ENCODE measurements at places on chromosomes 13 and 19.

DNA sequence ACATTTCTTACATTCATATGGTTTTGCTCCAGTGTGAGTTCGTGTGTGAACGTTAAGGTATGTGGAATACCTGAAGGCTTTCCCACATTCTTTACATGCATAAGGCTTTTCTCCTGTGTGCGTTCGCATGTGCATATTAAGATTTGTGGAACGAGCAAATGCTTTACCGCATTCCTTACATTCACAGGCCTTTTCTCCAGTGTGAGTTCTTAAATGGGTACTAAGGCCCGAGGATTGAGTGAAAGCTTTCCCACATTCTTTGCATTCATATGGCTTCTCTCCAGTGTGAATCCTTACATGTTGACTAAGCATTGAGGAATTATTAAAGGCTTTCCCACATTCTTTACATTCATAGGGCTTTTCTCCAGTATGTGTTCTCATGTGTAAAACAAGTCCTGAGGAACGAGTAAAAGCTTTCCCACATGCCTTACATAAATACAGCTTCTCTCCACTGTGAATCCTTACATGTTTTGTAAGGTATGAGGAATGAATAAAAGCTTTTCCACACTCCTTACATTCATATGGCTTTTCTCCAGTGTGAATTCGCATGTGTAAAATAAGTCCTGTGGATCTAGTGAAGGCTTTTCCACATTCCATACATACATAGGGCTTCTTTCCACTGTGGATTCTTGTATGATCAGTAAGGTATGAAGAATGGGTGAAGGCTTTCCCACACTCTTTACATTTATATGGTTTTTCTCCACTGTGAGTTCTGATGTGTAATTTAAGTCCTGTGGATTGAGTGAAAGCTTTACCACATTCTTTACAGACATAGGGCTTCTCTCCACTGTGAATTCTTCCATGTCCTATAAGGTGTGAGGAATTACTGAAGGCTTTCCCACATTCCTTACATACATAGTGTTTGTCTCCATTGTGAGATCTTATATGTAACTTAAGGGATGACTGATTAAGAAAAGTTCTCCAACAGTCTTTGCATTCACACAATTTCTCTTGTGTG is 10.7 kb downstream of the ZNF846 start:
- DNase-seq: no peak

DNA sequence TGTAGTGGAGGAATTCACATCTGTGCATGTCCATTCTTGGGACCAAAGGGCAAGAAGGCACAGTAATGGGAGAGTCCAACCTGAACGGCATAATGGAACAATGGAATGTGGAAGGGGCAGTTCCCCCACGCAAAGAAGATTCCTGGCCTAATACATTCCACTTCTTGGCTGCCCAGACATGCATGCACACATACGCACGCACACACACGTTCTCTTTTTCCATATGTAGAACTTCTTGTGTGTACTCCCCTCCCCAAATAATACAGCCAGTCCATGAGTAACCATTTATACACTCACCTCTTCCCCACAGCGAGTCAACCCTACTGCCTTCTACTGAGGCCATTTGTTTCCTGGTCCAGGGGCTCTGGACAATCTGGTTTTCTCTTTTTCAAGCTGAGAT is 6.0 kb upstream of the STK24 start:
- DNase-seq: no peak

GRCh38 chr13:111461445-111462149 is 141.2 kb downstream of the TEX29 start:
- no peak for DNase-seq

DNA sequence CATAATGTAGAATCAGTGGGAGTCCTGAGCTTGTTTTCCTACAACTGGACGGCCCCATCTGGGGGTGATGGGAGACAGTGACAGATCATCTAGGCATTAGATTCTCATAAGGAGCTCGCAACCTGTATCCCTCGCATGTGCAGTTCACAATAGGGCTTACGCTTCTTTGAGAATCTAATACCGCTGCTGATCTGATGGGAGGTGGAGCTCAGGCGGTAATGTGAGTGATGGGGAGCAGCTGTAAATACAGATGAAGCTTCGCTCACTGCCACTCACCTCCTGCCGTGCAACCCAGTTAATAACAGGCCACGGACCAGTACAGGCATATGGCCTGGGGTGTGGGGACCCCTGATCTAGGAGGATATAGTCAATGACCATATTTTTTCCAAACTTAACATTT is 38.8 kb downstream of the RCBTB1 start:
- no peak for DNase-seq

DNA sequence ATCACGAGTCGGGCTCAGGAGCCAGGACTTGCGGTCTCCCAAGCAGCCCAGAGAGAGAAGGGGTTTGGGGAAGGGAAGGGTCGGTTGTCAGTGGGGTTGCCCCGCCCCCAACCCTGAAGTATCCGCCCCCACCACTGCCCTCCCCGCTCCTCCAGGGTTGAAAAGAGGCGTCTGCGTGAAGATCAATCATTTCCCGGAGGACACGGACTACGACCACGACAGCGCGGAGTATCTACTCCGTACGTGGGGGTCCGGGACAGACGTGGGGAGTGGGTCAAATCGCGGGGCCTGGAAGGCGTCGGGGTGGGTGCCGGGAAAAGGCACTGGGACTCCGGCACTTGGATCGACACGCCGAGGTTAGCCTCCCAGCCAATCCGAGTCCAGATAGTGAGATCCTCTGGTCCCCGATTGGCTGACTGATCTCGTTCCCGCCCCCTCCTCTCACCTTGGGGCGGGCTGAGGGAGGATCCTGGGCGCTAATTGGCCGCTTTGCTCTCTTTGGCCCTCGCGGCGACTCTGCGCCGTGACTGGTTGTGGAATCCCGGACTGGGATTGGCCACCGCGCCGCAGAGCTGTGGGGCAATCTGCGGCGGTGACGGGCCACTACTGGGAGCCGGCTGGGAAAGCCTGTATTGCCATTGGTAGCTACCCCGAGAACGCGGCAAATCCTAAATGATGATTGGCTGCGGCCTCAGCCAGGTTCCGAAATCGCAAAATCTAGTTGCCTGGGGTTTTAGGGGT is 13.3 kb upstream of the CACNG6 start:
- peak; percentile 39 for DNase-seq

GRCh38 chr13:37667702-37668101 is 69.1 kb upstream of the POSTN start:
- no peak for DNase-seq

GRCh38 chr13:36428086-36428485 is 4.2 kb upstream of the CCNA1 start:
- DNase-seq: no peak

- no peak for DNase-seq
Observed at GRCh38 chr19:47646924-47647323, 38.0 kb downstream of the BICRA start.

DNA sequence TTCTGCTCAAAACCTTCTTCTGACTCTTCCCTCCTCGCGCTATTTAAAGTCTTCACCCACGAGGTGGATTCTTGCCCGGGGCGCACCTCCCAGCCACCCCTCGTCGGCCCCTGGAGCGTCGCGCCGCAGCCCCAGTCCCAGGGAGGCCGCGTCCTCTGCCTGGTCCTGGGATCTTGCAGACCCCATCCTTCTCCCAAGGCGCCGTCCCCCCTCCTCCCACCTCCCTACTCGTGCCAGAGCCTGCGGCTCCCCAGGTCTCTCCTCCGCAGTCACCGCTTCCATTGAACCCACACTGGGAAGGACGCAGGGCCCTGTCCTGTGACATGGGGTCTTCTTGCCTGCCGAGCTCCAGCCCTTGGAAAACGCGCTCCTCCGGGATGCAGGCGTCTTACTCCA is 486 bp downstream of the ZNF808 start:
- no peak for DNase-seq

DNA sequence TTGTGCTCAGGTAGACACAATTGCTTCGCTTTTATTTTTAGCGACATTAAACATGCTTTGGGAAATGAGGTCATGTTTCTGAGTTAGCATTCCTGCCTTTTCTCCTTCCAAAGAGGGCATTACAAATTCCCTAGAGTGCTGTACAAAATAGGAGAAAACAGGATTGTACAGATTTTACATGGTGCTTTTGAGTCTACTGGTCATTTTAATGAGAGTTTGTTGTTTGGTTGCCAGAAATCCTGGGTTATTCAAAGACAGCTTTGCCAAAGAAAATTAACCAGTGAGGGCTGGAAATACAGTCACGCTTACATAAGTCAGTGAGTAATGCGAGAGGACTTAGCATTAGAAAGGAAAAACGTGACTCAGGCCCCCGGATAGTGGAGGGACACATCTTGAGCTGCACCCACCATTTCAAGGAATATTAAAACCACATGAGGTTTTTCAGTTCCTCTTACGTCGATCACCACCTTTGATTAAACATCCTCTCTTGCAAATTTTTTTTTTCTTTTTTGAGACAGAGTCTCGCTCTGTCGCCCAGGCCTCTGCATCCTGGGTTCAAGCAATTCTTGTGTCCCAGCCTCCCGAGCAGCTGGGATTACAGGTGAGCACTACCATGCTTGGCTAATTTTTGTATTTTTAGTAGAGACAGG is 55.4 kb downstream of the SACS start:
- peak; percentile 18 for DNase-seq

- no peak for DNase-seq
Observed at GRCh38 chr13:102584434-102584833, 12.4 kb upstream of the TPP2 start.

DNA sequence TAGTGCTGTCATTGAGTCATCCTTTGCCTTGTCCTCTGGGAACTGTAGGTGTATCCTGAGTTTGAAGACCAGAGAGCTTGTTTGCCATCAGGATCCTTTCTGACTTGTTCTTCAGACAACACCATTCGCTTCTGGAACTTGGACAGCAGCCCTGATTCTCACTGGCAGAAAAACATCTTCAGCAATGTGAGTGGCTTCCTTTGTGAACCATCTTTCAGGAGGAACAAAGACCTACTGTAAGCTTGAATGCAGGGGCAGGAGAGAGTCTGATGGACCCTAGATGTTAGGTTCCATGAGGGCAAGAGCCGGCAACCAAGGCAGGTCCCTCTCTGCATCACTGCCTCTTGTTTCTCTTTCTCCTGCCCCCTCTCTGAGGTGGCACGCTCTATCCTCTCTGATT is 26.7 kb downstream of the WDR62 start:
- no peak for DNase-seq

DNA sequence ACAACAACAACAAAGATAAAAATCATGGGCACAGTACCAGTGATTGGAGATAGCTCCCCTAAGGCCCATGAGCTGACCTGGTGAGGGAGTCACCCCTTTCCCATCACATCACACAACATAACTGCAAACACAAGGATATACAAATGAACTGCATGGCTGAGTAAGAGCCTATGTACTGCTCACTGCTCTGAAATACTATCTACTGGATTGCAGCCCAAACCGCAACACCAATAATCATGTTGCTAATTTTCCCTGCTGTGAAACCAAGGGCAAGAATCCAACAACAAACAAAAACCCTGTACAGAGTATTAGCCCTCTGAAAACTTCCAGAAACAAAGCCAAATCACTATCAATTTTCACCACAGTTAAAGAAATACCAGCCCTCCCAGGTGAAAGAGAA is 1893.2 kb downstream of the PCDH9 start:
- no peak for DNase-seq

DNA sequence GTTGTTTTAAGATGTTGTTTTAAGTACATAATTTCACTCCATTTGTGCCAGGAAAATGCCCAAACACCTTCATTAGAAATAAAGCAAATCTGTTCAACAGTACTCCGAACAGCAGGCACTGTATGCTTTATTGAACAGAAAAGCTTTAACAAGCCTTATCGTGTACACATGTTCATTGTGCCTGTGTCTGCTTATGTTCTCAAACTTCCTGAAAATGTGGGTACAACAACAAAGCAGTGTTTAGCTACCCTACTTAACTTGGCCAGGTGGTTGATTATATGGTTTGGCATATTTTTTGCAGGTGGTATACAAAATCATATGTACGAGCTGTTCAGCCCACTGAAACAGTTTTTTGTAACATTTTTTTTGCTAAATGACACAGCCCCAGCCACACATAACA is 718.0 kb downstream of the DACH1 start:
- no peak for DNase-seq

DNA sequence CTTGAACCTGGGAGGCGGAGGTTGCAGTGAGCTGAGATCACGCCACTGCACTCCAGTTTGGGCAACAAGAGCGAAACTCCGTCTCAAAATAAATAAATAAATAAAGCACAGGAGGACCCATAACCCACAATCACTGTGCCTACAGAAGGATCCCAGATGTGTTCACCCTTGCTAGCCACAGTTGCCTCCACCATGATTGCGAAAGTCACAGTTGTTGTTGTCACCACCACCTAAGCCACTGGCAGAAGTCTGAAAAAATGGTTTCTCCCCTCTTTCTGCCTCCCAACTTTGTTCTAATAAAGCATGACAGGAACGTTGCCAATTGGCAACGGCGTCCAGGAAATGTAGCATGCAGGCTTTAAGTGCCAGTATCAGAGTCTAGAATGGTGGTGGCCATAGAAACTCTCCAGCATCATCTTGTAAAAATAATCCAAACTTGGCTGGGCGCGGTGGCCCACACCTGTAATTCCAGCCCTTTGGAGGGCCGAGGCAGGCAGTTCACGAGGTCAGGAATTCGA is 2.2 kb upstream of the EPS15L1 start:
- no peak for DNase-seq

- no peak for DNase-seq
Observed at GRCh38 chr19:43078311-43078710, 4.2 kb downstream of the PSG2 start.

- DNase-seq: no peak
Observed at GRCh38 chr13:43360892-43361610, 337.7 kb downstream of the DNAJC15 start.

GRCh38 chr19:28228854-28229253 is 984.1 kb downstream of the UQCRFS1 start:
- no peak for DNase-seq

GRCh38 chr19:3471954-3472655 is 8.2 kb downstream of the SMIM24 start:
- no peak for DNase-seq

Data from hematopoietic multipotent progenitor cell treated with erythropoietin and hydrocortisone succinate and interleukin-3 and kit ligand, for 8 days (in vitro differentiated cells).